Activated CD4-positive, alpha-beta T cell treated with anti-CD3 and anti-CD28 coated beads, Interleukin-2, amount 10 ng/mL, durations not matched to agents 7 days and 5 days (primary cell): ENCODE measurements at places on chromosomes 1 and 21.

DNA sequence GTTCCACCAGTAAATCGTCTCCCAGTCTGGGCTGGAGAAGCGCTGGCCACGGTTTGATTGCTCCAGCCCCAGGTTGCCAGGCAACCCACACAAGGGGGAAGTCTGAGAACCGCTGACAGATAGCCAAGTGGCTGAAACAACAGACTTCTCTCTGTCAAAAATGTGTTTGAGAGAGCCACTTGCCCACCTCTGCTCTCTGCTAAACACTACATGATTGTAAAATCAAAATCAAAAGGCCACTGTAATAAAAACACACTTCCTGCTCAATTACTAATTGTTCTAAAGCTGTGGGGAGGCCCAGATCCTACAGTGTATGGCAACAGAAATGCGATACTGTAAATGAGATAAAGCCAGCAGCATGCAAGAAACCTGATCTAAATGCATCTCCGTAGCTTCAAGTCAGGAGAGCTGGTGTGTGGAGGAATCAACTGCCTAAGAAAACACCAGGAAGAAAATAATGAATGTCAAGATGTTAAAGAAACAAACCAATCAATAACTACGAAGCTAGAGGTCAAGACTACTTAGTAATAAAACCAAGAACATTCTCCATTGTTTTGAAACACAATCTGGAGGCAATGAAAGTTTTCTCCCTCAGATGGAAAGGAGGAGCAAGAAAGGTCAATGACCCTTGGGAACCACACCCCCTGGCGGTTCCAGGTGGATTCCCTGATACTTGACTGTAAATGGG lies 121.2 kb downstream of the SLC45A1 start:
- no peak for DNase-seq
- no peak overlapping the region for H3K4me3 ChIP-seq
- H3K4me1 ChIP-seq = peaks cover 10% of the 10 kb centered on the region
- H3K36me3 ChIP-seq = peaks cover 9% of the 10 kb centered on the region
- no peak overlapping the region for H3K27ac ChIP-seq

DNA sequence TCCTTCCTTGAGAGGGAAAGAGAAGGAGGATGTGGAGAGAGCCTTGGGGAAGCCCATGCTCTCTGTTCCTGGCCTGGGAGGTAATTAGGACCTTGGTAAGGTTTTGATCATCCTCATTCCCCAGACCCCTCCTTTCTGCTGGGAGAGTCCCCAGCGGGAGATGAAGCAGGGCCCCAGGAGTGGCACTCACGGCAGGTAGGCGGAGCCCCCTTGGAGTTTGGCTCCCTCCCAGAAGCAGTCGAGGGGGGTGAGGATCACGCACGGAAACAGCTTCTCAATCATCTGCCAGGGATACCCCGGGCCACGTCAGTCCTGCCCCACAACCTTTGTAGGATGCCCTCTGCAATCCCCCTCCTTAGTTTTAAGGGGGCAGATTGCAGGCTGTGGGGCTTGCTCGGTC lies 11.5 kb downstream of the PTCH2 start:
- no peaks in the 10 kb centered on the region for H3K27me3 ChIP-seq
- H3K4me3 ChIP-seq = no peak overlapping the region
- H3K4me1 ChIP-seq = peaks cover 12% of the 10 kb centered on the region
- no peaks in the 10 kb centered on the region for H3K36me3 ChIP-seq
- no peak for DNase-seq

DNA sequence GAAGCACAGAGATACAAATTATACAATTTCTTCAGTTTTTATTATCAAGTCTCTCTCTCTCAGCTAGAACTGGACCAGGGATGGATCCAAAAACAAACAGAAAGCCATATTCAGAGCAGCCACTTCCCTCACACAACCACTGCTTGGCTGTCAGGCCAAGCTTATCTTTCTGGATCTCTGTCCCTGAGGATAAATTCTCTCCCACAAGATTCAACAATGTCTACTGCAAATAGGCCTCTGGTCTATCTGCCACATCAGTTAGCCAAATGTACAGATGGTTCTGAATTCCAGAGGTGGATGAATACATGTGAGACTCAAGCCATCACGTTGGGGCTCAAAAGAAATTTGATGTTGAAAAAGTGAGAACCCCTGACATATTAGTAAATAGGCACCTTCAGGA lies 350.9 kb downstream of the LTN1 start:
- H3K4me3 ChIP-seq = no peak overlapping the region
- H3K4me1 ChIP-seq = peaks cover 8% of the 10 kb centered on the region
- no peak for DNase-seq

- H3K4me3 ChIP-seq = no peak overlapping the region
- peaks cover 23% of the 10 kb centered on the region for H3K4me1 ChIP-seq
- DNase-seq = no peak
- H3K27me3 ChIP-seq = no peaks in the 10 kb centered on the region
- H3K36me3 ChIP-seq = peaks cover 70% of the 10 kb centered on the region
- H3K27ac ChIP-seq = peak overlapping the region; percentile 76
Measured at GRCh38 chr1:100995198-100995988, 30.2 kb downstream of the DPH5 start.

DNA sequence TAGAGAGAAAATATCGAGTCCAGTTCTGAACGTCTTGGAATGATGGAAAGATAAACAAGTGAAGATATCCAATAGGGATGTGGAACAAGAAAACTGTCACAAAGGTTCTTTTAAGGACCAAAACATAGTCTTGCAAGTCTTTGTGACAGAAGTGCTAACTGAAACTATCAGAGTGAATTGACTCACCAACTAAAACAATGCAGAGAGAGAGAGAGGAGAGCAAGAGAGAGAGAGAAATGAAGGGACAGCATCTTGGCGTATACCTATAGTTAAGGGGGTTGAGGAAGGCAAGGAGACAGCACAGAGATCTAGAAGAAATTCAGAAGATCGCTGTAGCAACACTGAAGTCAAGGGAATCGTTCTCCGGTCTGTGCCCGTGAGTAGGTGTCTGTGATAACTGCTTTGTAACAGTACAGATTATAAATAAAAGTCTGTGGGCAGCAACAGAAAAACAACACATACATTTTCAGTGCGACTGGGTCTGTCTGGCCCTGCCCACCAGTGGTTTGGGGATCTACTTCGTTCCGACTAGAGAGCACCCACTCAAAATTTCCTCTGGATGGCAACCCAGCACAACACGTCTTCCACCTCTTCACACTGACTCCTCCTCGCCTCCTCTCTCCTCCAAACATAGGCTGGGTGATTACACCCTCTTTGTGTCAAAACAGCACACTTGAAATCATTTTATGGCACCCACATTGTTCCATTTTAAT lies 4.8 kb upstream of the COA6 start:
- no peak overlapping the region for H3K4me3 ChIP-seq
- no peak overlapping the region for H3K27ac ChIP-seq
- H3K27me3 ChIP-seq = peaks cover 6% of the 10 kb centered on the region
- peak; percentile 30 for DNase-seq
- peaks cover 27% of the 10 kb centered on the region for H3K4me1 ChIP-seq

DNA sequence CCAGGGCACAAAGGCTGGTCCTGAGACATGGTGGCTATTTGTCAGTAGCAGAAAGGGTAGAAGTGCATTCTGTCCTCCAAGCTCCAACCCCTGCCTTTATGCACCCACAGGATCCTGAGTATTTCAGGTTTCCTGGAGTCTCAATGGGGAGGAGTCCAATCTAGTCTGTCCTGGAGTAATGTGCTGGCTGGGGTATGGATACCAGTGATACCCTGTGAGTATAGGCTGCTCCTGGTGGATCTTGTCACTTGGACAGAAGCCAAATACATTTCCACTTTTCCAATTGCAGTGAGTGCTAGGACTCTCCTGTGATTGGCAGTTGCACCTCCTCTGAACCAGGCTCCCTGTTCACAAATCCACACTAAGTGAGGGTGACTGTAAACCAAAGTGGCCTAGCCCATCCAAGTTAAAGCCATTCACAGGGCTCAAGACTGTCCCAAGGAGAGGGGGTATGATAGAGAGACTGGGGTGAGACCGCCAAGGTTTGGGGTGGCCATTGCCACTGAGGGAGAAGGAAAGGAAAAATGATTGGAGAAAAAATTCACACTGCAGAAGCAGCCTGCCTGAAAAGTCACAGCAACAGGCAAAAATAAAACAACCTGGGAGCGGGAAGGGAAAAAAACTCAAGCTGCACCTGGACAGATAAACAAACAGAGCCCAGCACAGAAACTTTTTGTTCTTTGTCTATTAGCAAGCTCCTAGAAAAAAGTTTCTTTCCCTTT lies 163.4 kb upstream of the ETV3 start:
- H3K4me1 ChIP-seq = no peaks in the 10 kb centered on the region
- H3K27me3 ChIP-seq = peaks cover 18% of the 10 kb centered on the region
- no peaks in the 10 kb centered on the region for H3K36me3 ChIP-seq
- H3K4me3 ChIP-seq = no peak overlapping the region
- DNase-seq = no peak

GRCh38 chr21:43835861-43836260 lies 29.2 kb upstream of the AGPAT3 start:
- peaks cover 7% of the 10 kb centered on the region for H3K4me1 ChIP-seq
- H3K27me3 ChIP-seq = peaks cover 45% of the 10 kb centered on the region
- H3K4me3 ChIP-seq = no peak overlapping the region
- no peak overlapping the region for H3K27ac ChIP-seq
- no peak for DNase-seq

- no peaks in the 10 kb centered on the region for H3K36me3 ChIP-seq
- no peak for DNase-seq
- no peaks in the 10 kb centered on the region for H3K27me3 ChIP-seq
Measured at GRCh38 chr1:171881442-171881841, 40.1 kb downstream of the DNM3 start.

GRCh38 chr1:100347009-100347966 lies 5.0 kb upstream of the CDC14A start:
- H3K36me3 ChIP-seq = no peaks in the 10 kb centered on the region
- H3K4me1 ChIP-seq = peaks cover 9% of the 10 kb centered on the region
- H3K27me3 ChIP-seq = no peaks in the 10 kb centered on the region
- H3K4me3 ChIP-seq = no peak overlapping the region
- DNase-seq = no peak
- H3K27ac ChIP-seq = no peak overlapping the region

DNA sequence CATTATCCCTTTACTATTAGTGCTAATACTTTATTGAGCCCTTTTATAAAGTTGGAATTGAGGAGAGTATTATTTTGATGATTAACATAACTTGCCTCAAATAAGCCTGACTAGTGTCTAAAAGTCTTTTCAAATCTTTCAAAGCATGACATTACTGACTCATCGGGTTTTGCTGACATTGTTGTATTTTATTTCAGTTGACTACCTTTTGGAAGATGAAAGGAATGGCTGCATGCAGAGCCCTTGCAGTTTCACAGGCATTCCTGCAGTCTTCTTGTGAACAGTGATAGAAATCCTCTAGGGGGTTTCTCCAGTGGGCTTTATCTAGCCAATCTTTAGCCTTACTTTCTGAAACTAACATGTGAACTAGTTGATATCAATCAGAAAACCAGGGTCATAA lies 43.0 kb upstream of the TMEM61 start:
- no peak overlapping the region for H3K27ac ChIP-seq
- peaks cover 40% of the 10 kb centered on the region for H3K27me3 ChIP-seq
- H3K36me3 ChIP-seq = no peaks in the 10 kb centered on the region
- no peak for DNase-seq

GRCh38 chr1:217105437-217105836 lies 382.2 kb upstream of the ESRRG start:
- H3K4me1 ChIP-seq = no peaks in the 10 kb centered on the region
- no peaks in the 10 kb centered on the region for H3K27me3 ChIP-seq

GRCh38 chr1:14778541-14778897 lies 180.0 kb downstream of the KAZN start:
- H3K27ac ChIP-seq = no peak overlapping the region
- H3K4me3 ChIP-seq = no peak overlapping the region
- H3K36me3 ChIP-seq = no peaks in the 10 kb centered on the region
- no peak for DNase-seq
- peaks cover 8% of the 10 kb centered on the region for H3K4me1 ChIP-seq

DNA sequence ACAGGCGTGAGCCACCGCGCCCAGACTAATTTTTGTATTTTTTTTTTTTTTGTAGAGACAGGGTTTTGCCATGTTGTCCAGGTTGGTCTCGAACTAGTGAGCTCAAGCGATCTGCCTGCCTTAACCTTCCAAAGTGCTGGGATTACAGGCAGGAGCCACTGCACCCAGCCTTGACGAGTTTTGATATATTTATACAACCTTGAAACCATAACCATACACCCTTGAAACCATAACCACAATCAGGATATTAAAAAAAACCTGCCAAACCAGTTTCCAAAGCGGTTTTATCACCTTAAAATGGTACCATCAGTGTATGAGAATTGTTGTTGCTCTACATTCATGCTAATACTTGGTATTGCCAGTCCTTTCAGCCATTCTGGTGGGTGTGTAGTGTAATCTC lies 3.7 kb upstream of the PHACTR4 start:
- peaks cover 5% of the 10 kb centered on the region for H3K27me3 ChIP-seq
- no peak for DNase-seq
- H3K27ac ChIP-seq = no peak overlapping the region
- peaks cover 19% of the 10 kb centered on the region for H3K4me1 ChIP-seq
- no peaks in the 10 kb centered on the region for H3K36me3 ChIP-seq

DNA sequence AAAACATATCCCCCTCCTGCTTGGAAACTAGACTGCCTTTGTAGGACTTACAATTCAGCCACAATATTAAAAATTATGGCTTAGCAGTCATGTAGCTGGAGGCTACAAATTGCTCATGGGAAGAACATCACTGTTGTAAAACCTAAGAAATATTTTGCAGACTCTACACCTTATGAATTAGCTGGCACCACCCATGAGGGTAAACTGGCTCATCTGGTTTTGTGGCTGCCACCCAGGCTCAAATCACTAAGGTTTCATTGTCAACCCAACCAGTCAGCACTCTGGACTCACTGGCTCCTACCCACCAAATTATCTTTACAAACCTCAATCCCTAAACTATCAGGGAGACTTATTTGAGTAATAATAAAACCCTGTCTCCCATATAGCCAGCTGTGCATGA lies 100.7 kb upstream of the OLFM3 start:
- no peak for DNase-seq
- no peaks in the 10 kb centered on the region for H3K36me3 ChIP-seq
- H3K4me1 ChIP-seq = no peaks in the 10 kb centered on the region
- no peaks in the 10 kb centered on the region for H3K27me3 ChIP-seq

GRCh38 chr1:205190845-205191577 lies 20.5 kb downstream of the DSTYK start:
- no peaks in the 10 kb centered on the region for H3K27me3 ChIP-seq
- H3K36me3 ChIP-seq = peaks cover 27% of the 10 kb centered on the region
- H3K4me1 ChIP-seq = peaks cover 30% of the 10 kb centered on the region
- H3K4me3 ChIP-seq = no peak overlapping the region

DNA sequence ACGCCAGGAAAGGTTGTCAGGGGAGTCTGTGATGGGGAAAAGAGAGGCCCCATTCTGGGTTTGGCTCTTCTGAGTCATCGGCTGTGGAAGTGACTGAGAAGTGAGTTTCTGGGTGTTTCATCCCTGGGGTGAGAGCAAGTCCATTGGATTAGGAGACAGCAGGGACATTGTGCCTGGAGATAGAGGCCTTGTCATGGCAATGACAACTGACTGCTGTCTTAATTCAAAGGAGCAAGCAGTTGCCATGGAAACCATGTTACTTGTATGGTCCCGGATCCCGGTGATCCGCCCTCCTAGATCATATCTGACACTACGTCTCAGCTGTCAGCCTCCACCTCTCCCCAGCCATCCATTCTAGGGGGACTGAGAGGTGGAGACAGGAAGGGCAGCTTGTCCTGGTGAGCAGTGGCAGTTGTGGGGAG lies 34.4 kb downstream of the KIAA0040 start:
- H3K4me3 ChIP-seq = no peak overlapping the region
- no peak for DNase-seq
- H3K4me1 ChIP-seq = peaks cover 23% of the 10 kb centered on the region
- H3K27me3 ChIP-seq = peaks cover 11% of the 10 kb centered on the region

GRCh38 chr1:17215545-17215890 lies 10.6 kb downstream of the PADI1 start:
- H3K4me1 ChIP-seq = peaks cover 19% of the 10 kb centered on the region
- no peak overlapping the region for H3K27ac ChIP-seq
- H3K4me3 ChIP-seq = no peak overlapping the region
- H3K27me3 ChIP-seq = peaks cover 45% of the 10 kb centered on the region
